Stimulated activated CD4-positive, alpha-beta T cell treated with anti-CD3 and anti-CD28 coated beads, Interleukin-4, amount 100 ng/mL, for 4 hours (primary cell): ENCODE measurements at places on chromosomes 5 and 9.
A peak's percentile ranks its signal among the peaks of the same experiment; 100 is the strongest.

DNA sequence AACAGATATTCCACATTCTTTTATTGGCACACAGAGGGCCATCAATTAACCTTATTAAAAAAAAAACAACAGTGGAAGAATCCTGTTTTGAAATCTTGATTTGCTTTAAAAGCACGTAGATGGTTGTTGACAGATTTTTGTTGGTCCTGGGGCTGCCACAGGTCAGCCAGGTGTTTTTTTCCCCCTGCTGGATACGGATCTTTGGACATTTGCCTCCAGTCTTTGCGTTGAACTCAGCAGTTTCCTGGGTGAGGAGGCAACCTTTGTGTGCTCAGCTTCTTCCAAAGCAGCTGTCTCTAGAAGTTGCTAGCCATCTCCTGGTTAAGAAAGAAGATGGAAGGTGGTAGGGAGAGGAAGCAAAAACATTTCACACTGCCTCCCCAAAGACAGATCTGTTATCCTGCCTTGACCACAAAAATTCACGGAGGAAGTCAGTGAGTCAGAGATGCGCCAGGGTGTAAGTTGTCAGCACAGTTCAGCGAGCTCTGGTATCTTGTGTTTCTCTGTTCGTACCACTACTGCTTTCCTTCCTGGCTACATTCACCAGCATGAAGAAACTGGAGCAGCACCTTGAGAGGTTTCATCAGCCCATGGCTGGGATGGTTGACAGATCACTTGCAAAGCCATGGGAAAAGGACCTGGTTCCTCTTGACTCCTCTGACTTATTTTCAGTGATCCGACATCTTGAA, 207.3 kb downstream of the ARHGAP26 start:
- DNase-seq, result peak; percentile 46

DNA sequence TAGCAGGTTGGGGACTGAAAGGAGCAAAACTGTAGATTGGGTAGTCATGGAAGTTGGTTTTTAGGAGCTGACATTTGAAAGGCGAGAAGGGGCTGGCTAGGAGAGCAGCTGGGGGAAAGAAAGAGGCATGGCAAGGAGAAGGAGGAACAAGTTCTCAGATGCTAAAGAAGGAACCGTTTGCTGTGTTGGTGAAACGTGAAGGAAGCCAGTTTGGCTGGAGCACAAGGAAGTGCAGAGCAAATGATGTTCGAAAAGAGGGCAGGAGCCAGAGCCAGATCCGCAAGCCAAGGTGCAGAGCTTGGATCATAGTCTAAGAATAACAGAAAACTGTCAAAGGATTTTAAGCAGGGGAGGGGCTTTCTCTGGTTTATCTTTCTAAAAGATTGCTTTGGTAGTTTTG, 276.6 kb downstream of the ASTN2 start:
- DNase-seq, result no peak

GRCh38 chr5:127916885-127917573, 166.5 kb upstream of the SLC12A2 start:
- no peak for DNase-seq

DNA sequence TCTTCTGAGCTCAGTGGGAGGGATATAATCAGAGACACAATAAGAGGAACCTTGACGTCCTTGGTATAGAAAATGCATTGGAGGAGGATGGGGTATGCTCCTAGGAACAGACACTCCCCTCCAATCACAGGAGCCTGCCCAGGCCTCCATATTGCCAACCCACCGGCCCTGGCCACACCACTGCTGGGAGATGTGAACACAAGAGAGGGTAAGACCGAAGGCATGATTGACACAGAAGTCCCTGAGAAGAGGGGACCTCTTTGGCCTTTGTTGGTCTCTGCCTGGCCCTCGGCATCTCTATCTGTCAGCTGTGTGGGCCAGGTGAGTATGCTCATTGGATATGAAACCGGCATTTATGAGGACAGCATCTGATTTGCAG, 62.0 kb downstream of the CRB2 start:
- DNase-seq, result no peak

- peak; percentile 45 for DNase-seq
These were observed 11.9 kb downstream of the GRIN1 start for GRCh38 chr9:137150617-137151457.

DNA sequence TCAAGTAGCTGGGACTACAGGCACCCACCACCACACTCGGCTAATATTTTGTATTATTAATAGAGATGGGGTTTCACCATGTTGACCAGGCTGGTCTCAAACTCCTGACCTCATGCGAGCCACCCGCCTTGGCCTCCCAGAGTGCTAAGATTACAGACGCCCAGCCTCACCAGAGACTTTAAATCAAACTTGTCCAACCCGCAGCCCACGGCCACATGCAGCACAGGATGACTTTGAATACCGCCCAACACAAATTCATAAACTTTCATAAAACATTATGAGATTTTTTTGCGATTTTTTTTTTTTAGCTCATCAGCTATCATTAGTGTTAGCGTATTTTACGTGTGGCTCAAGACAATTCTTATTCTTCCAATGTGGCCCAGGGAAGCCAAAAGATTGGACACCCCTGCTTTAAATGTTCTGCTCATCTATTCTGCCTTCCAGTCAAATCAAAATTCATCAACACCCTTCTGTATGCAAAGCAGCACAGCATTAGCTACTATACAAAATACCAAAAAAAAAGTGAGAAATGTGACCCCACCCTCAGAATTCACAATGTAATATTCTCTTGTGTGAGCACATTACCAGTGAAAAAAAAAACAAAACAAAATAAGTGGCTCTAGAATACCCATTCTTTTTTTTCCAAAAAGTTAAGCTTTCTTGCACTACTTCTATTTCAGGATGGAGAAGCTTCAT, 42.7 kb upstream of the CDC42SE2 start:
- no peak for DNase-seq

DNA sequence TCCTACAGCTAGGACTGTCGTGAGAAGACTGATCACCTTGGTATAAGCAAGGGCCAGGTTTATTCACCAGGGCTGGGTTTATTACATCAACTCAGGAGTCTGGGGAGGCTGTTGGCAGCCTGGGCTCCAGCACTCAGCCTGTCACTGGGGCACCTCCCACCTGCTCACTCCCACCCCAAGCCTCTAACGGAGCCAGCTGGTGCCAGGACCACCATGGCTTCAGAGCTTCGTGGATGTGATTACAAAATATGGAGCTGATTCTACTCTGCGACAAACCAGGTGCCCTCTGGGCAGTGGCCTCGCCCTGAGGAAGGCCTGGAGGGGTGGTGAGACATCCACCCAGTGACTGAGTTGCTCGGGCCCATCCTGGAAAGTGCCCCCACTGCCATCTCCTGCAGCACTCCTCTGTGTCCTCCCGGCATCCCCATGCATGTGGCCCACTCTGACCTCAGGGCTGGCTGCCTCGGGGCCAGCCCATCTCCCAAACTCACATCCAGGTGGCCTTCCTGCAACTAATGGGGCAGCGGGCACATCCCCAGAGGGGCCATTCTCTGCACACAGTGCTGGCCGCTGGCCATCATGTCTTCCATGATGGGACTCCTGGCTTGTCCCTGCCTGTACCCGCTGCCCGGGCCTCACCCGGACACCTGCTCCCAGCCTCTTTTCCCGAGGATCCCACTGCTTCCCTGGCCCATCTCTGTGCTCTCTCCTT, 49.6 kb downstream of the SECISBP2 start:
- no peak for DNase-seq

- no peak for DNase-seq
These were observed 286.3 kb downstream of the PDE4D start for GRCh38 chr5:59607138-59607765.

DNA sequence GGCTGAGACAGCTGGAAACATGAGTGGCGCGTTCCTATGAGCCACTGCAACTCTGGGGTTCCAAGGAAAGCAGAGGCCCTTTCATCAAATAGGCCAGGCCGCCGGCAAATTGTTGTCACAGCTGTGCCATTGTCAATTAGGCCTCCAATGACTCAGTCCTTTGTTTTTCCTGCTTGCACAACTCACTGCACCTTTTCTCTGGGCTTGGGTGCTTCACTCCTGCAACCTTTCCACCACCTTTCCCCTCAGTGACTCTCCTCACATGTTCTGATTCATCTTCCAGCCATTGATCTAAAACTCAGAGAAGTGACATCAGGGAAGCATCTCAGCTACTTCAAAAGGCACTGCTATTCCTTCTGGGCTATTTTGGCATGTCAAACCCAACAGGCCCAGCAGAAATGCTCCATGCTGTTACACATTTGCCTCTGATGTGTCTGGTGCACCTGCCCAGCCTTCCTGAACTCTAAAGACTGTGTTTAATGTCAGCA, 653.7 kb downstream of the NR2F1-AS1 start:
- no peak for DNase-seq

GRCh38 chr5:110441035-110441434, 285.4 kb downstream of the TMEM232 start:
- no peak for DNase-seq

GRCh38 chr9:93266521-93267001, 82.6 kb downstream of the WNK2 start:
- DNase-seq, result no peak

DNA sequence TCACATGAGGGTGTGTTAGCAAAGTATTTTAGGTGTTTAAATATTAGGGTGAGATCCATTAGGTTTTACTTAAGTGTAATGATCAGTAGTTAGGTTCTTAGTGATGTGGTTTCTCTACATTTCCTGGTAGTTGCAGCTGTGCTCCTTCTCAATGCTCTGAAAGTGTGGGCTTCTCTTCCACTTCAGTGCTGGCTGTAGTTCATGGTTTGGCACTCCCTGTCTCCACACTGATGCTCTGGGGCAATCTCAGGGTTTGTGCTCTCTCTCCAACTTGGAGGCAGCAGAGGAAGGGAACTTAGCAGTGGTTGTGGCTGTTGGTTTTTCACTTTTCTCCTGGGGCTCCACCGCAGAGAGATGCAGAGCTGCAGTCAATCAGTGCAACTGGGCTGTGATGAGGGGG, 507.5 kb downstream of the TMEM232 start:
- DNase-seq, result no peak

DNA sequence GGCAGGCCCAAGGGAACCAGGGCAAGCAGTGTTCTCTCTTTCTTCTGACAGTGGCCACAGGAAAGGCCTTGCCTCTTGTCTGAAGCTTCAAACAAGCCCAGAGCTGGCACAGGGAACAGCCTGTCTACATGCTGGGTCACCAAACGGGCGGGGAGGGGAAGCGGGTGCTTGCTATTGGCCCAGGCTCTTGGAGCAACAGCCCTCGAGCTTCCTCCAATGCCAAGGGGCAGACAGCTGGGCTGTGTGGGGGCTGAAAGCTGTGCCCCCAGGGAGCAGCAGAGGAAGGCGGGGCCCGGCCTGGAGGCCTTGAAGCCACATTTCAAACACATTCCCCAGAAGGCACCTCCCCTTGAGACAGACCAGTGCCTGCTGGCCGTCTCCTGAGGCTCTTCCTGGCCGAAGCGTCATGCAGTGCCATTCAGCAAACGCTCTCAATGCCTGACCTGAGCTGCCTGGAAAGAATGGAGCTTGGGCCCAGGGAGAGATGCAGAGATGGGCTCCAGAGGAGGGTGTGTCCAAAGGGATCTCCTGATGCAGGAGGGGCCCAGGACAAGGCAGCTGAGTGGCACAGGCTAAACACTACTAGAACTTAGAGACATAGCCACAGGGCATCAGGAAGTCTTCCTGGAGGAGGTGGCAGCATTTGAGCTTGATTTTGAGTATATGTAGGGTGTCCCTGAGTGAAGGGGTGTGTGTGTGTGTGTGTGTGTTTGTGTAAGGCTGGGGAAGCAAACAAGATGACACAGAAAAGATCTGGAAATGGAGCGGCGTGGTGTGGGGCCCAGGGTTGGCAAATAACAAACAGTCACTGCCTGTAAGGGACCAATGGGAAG, 2.5 kb downstream of the FIBCD1 start:
- no peak for DNase-seq

- no peak for DNase-seq
These were observed 14.8 kb downstream of the PDGFRB start for GRCh38 chr5:150140830-150141229.

GRCh38 chr5:116571568-116572349, 2.9 kb downstream of the SEMA6A start:
- no peak for DNase-seq

- DNase-seq, result no peak
These were observed 1060.5 kb upstream of the DMAC1 start for GRCh38 chr9:8860086-8860485.

DNA sequence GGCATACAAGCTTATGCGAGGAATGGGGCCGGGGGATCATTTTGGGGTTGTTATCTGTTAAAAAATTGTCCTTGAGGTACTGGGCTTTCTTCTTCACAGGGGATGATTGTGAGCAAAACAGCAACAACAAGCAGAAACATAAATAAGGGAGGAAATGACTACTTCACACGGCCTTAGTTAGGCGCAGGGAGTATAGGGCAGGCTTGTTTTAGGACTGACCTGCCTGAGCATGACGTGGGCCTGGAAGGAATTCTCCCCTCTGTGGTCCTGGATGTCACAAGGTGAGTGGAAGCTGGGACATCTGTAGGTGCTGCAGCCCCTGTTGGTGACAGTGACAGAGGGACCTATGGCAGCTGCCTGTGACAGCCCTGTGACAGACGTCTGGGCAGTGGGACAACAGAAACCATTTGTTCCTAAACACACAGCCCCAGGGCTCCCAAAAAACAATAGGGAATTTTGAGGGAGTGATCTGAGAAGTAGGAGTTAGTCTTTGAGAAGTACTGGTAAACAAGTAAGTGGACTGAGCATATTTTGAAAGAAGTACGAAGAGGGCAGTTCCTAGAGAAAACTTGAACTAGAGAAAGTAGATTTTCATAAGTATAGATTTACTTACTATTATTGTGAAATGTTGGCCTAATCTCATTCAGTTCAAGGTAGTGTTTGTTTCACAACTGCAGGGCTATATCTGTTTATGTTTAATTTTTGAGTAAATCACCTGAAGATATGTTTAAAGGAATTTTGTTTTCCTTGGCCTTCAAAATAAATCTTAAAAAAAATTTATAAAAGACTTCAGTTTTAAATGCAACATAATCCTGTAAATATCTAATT, 113.1 kb downstream of the KDM4C start:
- DNase-seq, result no peak

DNA sequence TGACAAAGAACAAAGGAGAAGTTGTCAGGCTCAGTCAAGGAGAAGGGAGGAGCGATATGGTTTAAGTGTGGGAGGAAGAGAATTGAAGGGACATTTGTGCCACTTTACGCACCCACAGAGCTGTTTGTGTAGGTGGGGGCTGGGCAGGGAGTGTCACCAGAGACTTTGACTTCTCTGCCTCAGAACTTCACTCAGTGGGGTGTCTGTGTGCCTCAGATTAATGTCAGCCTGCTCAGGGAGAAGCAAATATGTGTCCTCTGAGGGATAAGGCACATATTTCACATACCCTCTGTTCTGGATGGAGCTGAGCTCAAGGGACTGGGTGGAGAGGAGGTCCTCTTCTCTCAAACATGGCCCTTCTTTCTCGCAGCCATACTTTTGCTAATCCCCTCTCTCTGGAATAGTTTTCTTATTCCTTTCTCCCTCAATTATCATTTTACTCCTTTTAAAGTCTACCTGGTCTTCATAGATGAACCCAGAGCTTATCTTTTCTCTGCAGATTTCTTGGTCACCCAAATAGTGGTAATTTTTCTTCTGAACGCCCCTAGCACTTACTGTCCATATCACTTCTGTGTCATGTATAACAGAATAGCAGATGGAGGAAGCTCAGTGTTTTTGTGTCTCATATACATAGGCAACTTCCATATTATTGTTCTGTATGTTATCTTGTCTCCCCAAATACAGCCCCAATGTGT, 77.0 kb downstream of the IQGAP2 start:
- DNase-seq, result no peak

- DNase-seq, result no peak
These were observed 18.3 kb upstream of the MUSK start for GRCh38 chr9:110650261-110650660.

- no peak for DNase-seq
These were observed 86.4 kb downstream of the RCL1 start for GRCh38 chr9:4879115-4879558.

GRCh38 chr9:134071149-134071548, 3.3 kb upstream of the BRD3 start:
- no peak for DNase-seq

GRCh38 chr5:160547872-160548271, 126.2 kb downstream of the PTTG1 start:
- DNase-seq, result no peak
